ENCODE measurements at places on chromosomes 7 and 10. TPM values are rescaled to one million over a fixed set of nuclear protein-coding genes. Genes with fewer than 3 reads are reported as not detected.
A peak's percentile ranks its signal among the peaks of the same experiment; 100 is the strongest.

DNA sequence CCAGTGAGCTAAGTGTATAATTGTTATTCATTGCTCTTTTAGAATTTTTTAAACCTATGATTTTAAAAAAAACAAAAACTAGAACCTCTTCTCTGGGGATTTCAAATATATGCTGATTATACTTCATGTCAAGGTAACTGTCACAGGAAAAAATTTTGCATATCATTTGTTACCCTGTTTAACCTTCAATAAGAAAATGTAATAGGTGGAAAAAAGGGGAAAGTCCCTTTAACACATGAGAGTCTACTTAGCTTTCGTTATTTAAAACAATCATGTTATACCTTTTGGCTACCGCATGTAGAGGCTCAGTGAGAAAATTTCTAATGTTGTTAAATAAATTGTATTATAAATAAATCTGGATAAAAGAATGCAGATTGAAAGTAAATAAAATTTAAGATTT, 190.1 kb upstream of the AKR1E2 start:
- DNase-seq, result no peak

DNA sequence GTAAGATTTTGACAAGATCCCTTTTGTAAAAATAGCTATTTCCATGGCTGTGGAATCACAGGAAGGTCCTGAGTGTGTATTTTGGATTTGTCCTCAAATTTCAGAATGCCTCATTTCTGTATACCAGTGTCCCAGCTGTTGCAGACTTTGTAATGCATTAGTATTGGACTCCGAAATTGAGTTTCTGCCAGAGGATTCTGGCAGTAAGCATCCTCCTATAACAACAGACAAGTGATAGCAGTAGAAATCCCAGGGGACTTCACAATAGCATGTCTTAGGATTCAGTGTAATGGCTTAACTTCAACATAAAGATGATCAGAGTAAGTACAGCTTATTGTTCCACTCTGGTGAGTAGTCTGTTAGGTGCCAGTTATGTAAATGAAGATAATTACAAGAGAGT, 104.6 kb downstream of the FOXP2 start:
- DNase-seq, result no peak

DNA sequence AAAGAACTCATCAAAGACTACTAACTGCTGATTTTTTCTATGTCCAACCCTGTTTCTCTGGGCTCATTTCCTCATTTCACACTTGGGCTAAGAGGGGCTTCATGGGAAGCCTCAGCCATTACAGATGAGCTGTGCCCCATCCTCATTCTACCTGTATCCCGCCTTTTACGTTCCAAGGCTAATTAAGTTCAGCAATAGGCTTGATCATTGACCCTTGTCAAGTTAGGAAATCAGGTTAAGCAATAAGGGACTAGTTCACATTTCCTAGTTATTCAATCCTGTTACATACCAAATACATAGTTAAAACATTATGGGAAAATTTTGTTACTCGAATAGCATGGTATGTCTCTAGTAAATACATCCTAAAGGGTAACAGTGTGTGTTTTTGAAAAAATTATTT, 29.3 kb upstream of the AGBL3 start:
- no peak for DNase-seq

- no peak for DNase-seq
Measured at GRCh38 chr10:127485153-127485857, 63.8 kb upstream of the NPS start.

DNA sequence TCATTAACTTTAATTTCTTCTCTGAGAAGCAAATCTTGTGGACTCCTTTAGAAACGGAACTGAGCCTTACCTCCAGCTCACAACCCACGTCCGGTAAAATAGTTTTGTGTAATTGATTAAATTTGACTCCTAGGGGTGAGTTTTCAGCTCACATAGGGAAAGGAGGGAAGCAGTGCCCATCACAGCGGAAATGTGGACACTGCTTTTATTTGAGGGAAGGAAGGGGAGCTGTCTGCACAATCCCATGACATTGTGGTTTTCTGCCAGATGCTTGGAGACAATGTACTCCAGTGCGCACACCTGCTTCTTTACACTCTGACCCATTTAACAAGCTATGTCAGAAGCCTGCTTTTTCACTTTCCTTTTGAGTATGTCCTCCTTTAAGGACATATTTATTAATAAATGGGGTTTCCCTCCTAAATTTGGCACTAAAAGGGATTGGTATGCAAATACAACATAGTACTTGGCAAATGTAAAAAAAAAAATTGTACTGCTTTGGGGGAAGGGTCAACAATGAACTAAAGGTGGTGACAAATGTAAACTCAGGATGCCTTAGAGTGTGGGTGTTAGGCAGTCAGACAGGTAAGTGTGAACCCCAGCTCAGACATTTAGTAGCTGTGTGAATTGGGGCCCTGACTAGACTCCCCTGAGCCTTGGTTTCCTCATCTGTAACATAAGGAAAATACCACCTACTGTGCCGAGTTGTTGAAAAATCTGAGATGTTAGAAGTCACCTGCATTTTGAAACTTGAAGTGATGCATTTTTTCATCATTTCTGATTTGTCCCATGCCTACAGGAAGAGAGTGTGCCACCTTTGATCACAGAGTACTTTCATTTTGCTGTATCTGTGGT, 90.2 kb upstream of the KLF6 start:
- DNase-seq, result no peak

GRCh38 chr7:78953090-78953489, 500.4 kb downstream of the MAGI2 start:
- DNase-seq, result no peak

DNA sequence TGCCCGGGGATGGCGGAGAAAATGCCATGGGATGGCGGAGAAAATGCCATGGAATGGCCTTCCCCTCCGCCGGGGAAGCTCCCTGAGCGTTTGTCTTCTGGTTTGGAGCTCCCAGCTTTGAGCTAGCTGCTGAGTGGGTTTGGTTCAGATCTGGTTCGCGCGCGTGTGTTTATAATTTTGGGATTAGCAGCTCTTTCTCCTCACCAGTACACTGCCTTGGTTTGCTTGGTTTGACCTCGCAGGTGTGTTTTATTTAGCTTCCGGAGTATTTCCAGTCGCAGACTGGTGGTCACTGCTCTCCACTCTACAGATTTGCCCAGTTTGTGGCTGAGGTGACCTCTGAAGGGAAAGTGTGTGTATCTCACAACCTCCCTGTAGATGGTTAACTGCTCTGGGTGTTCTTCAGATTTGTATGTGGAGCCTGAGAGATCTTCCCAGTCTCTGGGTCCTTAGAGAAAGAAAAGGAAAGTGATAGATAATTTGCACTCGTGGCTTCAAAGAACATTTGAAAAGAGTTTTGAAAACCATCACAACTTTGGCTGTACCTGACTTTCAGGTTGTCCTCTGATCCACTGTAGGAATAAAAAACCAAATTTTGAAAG, 597 bp downstream of the ZNF277 start:
- DNase-seq, result no peak

- no peak for DNase-seq
Measured at GRCh38 chr10:87763086-87763861, 54.8 kb downstream of the ATAD1 start.

DNA sequence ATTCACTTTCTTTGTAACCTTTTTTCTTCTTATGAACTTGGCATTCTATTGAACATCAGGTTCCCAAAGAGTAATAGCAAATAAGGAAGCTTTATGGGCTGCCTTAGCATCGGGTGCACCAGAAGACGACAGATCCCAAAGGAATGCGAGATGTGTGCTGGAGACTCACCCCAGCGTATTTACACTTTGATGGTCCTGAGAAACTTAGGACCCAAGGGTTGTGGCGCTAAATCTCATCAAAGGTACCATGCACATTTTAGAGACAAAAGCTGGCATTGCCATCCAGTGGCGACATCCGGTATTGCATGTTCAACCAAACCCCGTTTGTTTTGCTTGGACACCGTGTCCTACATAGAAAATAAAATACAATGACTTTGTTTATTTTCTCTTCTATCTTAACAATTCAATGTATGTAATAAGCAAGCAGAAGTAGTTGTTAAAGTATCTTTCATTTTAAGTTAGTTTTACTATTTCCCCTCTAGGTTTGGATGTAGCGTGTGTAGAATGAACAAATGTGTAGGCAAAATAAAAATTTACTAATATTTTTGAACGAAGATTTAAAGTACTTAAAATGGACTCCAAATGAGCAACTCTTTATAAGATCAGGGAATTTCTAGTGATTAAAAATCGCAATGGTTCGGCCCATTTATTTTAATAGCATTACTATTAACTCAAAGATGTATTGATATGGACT, 1154.8 kb downstream of the GATA3 start:
- DNase-seq, result peak; percentile 85

DNA sequence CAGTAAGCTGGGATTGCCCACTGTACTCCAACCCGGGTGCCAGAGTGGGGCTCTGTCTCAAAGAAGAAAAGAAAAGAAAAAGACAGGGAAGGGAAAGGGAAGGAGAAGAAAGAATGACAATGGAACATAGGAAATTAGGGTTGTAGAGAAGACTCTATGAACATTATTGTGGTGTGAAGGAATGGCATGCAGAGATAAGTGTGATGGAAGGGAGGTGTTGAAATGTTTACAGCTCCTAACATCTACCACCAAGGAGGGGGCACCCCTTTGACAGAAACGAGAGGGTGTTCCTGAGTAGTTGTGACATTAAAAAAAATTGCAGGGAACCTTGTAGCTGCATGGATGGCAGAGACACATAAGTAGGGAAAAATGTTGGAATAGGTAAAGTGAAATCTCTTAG, 27.5 kb downstream of the AUTS2 start:
- DNase-seq, result no peak

DNA sequence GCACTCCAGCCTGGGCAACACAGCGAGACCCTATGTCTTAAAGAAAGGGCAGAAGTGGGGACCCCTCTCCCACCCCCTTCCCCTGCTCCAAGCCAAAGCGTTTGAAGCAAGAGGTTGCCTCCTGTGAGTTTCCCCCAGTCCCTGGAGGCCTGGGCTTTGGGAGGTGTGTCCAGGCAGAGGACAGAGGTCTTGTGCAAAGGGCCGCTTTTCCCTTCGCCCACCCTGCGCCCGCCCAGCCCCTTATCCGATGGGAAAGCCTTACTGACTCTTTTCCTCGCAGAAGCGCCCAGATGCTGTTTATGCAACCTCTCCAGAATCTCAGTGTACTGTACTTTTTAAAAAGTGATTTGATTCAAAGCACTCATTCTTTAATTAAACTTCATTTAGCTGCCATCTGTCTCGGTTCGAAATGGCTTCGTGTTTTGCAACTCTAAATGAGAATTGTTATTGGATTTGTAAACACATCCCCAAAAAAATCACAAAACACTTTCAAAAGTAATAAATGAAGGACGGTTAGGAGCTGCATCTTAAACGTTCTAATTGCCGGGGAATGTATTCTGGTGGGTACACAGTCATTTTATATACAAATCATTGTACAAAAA, 50.5 kb upstream of the GTF2I start:
- DNase-seq, result no peak

- no peak for DNase-seq
Measured at GRCh38 chr7:135920478-135920877, 56.7 kb downstream of the MTPN start.

- DNase-seq, result no peak
Measured at GRCh38 chr10:53022611-53023088, 250.1 kb upstream of the MBL2 start.

- no peak for DNase-seq
Measured at GRCh38 chr10:30207485-30208052, 141.5 kb downstream of the MTPAP start.

GRCh38 chr7:10116511-10116910, 857.2 kb upstream of the PHF14 start:
- no peak for DNase-seq

GRCh38 chr7:98284335-98285036, 3.0 kb downstream of the BRI3 start:
- DNase-seq, result peak; percentile 15

The XRCC2 gene
- 19.3 TPM for total RNA-seq

The SPDYE2 gene
- not detected for total RNA-seq

The FAM13C gene
- total RNA-seq, result not detected

The ODAD2 gene
- total RNA-seq, result 0.23 TPM

The ABCB1 gene
- 4.9 TPM for total RNA-seq

The TMEM213 gene
- not detected for total RNA-seq

The DRGX gene
- not detected for total RNA-seq

The AP1S1 gene
- 33.7 TPM for total RNA-seq

The HOXA1 gene
- total RNA-seq, result 0.14 TPM

The SUGCT gene
- 1.2 TPM for total RNA-seq

The UPK3B gene
- total RNA-seq, result 1.1 TPM
